ENCODE measurements at places on chromosomes 5 and 9.

- DNase-seq, result no peak
Observed at GRCh38 chr5:19564036-19564435, 424.0 kb downstream of the CDH18 start.

- DNase-seq, result no peak
Observed at GRCh38 chr5:604391-604831, 7.7 kb upstream of the CEP72 start.

DNA sequence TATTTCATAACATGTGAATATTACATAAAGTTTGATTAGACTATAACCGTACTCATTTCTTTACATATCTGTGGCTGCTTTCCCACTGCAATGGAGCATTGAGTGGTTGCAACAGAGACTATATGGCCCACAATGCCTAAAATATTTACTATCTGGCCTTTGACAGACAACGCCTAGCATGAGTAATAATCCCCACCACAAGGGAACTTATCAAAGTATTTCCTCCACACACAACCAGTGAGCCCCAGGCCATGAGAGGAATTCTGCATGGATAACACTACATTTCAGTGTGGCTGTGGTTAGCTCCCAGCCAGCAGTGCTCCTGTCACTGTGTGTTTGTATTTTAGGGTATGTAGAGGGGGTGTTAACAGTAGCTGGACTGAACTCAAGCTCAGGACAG is 54.8 kb downstream of the FAM81B start:
- no peak for DNase-seq

DNA sequence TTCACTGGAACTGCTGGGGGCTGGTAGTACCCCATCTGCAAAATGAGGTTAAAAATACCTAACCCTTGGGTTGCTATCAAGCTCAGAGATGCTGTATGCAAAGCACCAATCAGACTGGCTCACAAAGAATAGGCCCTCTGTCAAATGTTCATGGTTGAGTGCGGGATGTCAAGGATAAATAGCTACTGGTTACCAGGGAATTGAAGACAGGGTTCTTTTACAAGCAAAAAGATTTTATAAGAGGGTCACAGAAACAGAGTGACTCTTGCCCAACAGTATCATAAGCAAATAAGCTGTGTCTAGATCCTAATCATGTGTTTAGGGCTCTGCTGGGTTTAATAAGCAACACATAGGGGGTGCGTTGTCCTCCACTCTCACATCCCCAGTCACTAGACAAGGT is 11.9 kb downstream of the SYK start:
- no peak for DNase-seq

- DNase-seq, result no peak
Observed at GRCh38 chr9:86096386-86096785, 3.0 kb downstream of the GOLM1 start.

DNA sequence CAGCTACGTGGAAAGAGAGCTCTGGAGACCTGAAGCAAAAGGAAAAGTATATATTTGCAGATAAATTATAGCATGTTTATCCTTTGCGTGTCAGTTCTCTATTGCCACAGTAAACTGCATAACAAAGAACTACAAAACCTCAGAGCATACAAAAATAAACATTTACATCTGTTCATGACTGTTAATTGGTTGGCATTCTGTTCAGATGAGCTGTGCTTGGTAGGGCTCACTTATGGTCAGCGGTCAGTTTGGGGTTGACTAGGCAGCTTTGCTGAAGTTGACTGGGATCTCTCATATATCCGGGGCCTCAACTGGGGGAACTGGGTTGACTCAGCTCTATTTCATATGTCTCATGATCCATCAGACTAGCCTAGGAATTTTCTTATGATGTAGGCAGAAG is 257.7 kb downstream of the TLE1 start:
- no peak for DNase-seq

DNA sequence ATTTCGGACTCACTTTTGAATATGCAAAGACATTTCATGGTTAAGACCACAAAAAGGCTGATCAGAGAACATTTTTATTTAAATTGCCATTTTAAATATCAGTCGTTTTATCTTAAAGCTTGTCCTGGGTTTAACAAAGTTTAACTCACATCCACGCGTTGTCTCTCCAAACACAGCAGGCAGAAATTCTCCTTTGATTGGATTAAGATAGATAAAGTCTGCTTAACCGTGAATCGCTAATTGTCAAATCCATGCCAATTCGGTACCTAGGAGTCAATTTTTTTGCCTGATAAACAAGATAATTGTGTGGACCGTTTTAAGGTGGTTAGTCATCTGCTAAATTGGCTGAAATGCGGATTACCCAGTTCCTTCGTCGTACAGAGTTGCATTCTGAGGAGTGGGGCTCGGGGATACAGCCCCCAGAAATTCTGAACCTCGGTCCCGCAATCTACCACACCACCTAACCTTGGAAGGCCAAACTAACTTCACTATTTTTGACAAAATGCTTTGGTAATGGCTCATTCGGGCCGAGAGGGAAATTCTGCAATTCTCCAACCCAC is 665 bp upstream of the BTF3 start:
- no peak for DNase-seq

- no peak for DNase-seq
Observed at GRCh38 chr5:51986733-51987132, 603.5 kb downstream of the ISL1 start.

DNA sequence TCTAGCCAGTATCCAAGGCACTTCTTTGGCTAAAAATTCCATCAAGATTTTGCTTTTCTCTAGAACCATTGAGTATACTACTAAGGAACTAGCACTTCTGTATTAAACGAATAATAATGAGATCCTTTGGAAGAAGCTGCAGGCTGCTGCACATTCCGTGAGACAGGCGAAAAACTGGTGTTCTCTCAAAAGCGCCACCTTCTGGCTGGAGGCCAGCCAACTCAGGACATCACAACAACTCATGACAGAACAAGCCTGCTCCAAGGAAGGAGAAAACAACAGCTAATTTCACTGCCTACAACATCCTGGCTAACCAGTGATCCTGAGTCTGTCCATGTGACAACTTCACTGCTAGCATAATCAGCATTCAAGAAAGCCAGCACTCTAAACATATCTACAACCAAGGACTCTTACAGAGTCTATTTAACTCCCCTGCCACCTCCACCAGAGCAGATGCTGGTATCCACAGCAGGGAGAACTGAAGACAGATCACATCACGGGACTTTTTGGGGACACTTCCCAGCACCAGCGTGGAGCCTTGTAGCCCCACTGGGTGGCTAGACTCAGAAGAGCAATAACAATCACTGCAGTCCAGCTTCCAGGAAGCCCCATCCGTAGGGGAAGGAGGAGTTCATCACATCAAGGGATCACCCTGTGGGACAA is 150.5 kb downstream of the YTHDC2 start:
- DNase-seq, result no peak

DNA sequence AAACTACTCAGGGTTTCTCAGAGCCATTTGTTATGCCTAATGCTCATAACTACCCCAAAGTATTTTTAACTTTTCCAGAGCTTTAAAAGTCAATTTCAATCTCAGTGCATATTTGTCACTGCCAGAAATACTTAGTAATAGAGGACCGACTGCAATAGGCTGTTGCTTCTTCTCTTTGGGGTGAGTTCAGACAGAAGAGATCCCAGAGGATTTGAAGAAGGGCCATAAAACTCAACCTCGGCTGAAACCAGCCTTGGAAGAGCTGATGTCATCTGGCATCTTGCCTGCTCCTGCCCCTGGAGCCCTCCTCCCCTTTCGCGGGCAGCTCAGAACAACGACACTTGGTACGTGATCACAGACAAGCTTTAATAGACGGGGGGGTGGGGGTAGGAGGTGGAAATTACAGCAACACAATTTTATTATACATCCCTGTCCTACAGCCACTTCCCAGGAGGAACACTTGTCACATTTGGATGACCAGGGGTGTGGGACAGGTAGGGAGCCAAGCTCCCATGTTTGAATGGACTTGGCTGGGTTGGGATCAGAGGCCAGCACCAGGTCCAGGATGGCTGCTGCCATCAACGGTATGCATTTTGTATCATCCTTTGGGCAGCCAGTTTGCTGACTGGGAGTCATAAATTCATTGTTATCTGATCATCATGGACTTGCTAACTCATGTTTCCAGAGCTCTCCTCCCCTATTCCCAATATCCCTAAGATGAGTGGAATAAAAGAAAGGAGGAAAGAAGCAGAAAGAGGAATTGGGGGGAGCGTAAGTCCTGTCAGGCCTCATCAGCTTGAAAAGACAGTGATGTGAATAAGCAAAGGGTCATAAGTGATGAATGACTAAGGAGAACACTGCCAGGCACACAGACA is 186.6 kb upstream of the PANK3 start:
- no peak for DNase-seq

- DNase-seq, result no peak
Observed at GRCh38 chr5:81182396-81183390, 50.4 kb upstream of the CKMT2 start.

- DNase-seq, result no peak
Observed at GRCh38 chr9:135294836-135295235, 184.7 kb upstream of the PPP1R26 start.

GRCh38 chr5:132687995-132688394 is 14.2 kb downstream of the IL4 start:
- no peak for DNase-seq

- peak; percentile 50 for DNase-seq
Observed at GRCh38 chr9:107158321-107158720, 124.8 kb upstream of the RAD23B start.

DNA sequence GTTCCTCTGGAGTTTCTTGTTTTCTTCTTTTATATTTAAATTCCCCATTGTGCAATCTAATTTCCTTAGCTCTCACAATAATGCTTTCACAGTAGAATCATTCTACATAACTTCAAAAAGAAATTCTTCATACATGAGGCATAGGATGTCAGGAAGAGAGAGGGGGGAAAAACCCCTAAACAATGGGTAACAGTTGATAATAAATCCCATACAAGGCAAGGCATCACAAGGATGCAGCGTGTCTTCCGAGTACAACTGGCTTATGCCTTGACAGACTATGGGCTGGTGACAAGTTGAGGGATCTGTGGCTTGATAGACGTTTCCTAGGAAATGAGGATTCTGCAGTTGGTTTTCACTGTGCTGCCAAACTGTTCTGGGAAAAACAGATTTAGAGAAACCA is 247.4 kb downstream of the ARL15 start:
- no peak for DNase-seq

GRCh38 chr5:142976861-142977260 is 206.7 kb downstream of the ARHGAP26 start:
- DNase-seq, result no peak
